Natural killer cell (primary cell): ENCODE measurements at places on chromosomes 11 and 22.
A peak's percentile ranks its signal among the peaks of the same experiment; 100 is the strongest.

DNA sequence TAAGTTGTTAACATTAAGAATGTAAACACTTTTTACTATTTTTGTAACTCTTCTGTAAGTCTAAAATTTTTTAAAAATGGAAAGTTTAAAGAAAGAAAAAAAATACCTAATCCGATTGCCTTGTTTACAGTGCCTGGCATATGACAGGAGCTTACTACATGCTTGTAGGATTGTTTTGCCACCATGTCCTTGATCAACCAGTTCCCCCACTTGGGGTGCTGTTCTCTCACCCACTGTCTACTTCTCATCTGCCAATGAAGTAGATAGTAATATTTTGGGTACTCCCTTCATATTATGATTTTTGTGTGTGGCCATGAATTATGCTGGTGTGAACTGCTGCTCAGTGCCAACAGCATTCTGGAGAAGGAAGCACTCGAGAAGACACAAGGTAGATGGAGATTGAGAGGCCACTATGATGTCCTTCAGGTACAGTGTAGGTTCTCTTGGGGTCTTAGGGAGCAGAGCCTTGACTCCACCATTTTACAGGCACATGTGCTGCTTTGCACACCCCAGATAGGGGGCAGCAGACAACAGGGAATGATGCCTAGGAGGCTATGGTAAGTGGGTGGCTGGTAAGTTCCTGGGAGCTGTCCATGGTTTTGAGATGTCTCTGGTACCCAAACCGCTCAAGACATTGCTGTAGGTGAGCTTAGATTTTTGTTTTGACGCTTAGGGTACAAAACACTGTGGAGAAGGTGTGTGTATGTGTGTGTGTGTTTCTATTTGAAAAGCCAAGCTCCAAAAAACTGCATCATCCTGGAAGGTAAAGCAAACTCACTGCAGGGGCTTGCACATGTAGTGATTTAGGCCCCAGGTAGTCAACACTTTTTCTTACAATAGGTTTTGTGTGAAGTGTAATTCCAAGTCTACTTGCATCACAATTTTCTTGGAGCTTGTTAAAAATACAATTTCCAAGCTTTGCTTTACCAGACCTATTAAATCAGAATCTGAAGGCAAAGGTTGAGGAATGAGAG is 494.5 kb upstream of the LARGE1 start:
- DNase-seq, result no peak

- DNase-seq, result no peak
Observed at GRCh38 chr11:73236854-73237253, 18.8 kb downstream of the P2RY2 start.

GRCh38 chr11:24521601-24522000 is 24.7 kb downstream of the LUZP2 start:
- DNase-seq, result no peak

DNA sequence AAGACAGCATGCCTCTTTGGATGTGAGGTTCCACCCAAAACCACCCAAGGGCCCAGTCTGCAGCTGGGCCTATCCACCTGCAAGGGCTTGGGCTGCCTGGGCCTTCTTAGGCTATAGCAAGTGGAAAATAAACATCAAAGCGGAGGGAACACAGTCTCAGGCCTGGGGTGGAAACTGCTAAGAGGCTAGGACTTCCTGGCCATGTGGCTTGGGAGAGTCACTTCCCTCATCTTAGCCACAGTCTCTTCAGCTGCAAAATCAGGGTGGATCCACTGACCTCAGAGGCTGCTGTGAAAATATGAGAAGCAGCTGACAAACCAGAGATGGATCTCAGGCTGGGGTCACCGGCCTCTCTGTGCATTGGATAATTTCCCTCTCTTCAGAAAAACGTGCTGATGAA is 30.6 kb upstream of the TFIP11 start:
- peak; percentile 25 for DNase-seq

DNA sequence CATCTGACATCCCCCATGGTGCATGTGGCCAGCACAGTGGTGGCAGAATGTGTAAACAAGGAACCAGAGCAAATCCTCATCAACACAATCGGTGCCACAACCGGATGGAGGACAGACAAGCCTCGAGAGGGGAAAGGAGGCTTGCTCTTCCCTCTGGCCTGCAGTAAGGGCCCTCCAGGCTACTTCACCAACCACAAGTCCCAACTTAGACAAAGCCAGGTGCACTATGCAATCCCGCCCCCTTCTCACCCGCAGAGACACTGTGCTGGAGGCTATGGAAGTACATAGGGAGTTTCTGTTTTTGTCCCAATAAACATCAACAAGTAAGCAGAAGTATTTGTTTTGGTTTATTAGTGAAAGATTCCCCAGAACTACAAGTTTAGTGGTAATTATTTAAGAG is 54.3 kb downstream of the SPATA19 start:
- no peak for DNase-seq

DNA sequence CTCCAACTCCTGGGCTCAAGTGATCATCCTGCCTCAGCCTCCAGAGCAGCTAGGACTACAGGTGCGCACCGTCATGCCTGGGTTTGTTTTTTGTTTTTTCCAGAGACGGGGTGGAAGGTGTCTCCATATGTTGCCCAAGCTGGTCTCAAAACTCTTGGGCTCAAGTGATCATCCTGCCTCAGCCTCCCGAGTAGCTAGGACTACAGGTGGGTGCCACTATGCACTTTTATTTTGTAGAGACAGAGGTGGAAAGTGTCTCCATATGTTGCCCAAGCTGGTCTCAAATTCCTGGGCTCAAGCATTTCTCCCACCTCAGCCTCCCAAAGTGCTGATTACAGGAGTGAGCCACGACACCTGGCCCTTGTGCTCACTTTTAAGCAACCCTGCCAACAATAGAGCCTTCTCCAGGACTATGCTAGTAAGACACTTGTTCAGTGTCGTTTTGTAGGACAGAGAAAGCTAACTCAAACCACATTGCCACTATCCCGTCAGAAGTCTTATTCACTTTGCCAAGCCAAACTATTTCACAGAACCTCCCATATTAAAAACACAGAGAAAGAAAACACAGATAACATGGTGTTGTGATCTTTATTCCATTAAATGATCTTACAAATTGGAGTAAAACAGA is 9.4 kb upstream of the PLAAT3 start:
- no peak for DNase-seq

DNA sequence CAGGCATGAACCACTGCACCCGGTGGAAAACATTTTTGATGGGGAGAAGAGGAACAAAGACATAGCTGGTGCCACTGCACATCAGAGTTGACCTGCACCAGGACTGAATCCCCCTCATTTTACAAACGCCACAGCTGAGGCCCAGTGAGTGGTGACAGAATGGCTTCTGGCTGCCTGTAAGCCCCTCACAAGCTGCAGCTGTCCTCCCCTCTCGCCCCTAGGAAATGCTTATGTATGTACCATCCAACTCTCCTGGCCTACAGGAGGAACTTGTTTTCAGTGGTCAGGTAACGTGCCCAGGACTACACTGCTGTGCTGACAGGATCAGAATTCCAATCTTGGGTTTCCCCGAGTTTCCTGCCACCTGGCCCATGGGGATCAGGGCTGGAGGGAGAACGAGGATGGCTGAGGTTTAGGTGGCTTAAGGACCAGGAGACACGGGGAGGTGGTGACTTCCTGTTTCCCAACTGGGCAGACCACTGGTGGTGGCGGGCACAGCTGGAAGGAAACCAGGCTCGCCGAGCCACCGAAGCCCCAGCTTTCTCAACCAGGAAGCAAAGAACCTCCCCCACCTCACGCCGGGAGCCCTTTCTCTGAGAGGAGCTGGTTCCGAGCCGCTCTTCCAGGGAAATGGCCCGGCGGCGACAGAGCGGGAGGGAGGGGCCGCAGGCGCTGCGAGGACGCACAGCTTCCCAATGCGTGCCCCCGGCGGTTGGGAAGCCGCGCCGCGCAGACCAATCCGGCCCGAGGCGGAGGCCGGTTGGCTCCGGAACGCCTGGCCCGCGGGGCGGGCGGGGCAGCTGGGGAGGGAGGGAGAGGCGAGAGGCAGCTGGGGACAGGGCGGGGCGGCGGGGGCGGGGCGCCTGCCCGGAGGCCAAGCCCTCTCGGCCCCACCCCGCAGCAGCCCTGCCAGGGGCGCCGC is 1.0 kb upstream of the LRFN4 start:
- DNase-seq, result no peak

GRCh38 chr11:122341477-122341876 is 225.5 kb upstream of the BLID start:
- DNase-seq, result no peak

- no peak for DNase-seq
Observed at GRCh38 chr11:96242191-96242847, 100.7 kb downstream of the MAML2 start.

- DNase-seq, result no peak
Observed at GRCh38 chr22:45051419-45051818, 41.6 kb upstream of the PHF21B start.

DNA sequence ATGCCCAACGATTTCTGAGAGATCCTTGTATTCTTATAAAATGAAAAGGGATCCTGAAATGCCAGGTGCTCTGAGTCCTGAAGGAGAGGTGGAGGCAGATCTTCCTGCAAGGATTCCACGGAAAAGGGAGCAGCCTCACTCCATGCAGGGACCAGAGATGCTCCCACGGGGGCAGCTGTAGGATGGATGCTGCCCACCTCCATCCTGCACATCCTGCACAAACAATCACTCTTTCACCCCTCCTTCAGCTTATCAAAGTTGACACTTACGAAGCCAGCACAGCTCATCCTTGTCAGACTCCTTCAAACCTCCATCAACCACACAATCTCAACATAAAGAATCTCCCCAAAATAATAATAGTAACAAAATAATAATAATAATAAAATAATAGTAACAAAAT is 119.1 kb downstream of the GGTLC2 start:
- DNase-seq, result no peak

GRCh38 chr11:130237282-130238006 is 77.3 kb downstream of the ZBTB44 start:
- DNase-seq, result no peak

- no peak for DNase-seq
Observed at GRCh38 chr11:57410287-57410686, 16.6 kb downstream of the SLC43A3 start.

DNA sequence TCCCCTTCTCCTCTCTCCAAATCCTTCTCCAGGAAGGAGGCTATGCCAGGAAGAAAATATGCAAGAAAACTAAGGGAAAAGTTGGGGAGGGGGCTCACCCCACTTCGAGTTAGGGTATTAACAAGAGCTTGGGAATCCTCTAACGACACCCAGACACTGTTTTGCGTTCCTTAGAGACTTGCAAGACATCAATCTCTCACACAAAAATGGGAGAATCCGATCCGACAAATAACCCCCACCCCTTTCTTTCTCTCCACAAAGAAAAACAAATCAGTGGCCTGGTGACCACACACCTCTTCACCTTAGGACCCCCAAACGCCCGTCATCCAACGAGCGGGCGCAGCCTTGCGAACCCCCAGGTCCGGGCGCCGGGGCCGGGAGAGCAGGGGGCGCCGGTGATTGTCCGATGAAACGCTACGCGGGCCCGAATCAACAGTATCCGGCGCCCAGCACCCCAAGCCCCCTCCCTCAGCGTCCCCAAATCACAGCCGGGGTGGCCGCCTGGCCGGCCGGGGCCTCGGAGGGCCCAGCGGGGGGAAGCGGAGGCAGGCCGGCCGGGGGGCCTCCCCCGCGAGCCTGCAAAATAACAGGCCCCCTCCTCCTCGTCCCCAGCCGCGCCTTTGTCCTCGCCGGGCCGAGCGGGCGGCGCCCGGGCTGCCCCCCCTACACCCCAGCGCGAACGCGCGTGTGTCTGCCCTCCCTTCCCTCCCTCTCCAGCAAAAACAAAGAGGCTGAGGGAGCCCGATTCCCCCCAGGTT is 690 bp downstream of the CSNK1E start:
- peak; percentile 80 for DNase-seq

DNA sequence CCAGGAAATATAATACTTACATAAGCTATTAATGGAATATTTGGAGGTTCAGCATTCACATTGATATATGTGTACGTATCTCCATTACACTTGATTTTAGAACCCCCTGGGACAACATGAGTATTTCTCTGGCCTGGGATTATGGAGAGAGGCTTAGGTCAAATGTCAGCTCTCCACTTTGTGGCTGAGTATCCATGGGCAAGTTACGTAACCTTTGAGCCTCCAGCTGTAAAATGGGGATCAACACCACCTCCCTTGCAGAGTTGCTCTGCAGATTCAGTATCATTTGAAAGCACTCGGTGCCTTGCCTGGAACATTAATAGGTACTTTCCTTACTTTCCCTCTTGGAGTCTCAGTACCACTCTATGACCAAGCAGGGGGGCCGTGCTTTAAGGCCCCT is 33.2 kb downstream of the C22orf31 start:
- DNase-seq, result no peak

DNA sequence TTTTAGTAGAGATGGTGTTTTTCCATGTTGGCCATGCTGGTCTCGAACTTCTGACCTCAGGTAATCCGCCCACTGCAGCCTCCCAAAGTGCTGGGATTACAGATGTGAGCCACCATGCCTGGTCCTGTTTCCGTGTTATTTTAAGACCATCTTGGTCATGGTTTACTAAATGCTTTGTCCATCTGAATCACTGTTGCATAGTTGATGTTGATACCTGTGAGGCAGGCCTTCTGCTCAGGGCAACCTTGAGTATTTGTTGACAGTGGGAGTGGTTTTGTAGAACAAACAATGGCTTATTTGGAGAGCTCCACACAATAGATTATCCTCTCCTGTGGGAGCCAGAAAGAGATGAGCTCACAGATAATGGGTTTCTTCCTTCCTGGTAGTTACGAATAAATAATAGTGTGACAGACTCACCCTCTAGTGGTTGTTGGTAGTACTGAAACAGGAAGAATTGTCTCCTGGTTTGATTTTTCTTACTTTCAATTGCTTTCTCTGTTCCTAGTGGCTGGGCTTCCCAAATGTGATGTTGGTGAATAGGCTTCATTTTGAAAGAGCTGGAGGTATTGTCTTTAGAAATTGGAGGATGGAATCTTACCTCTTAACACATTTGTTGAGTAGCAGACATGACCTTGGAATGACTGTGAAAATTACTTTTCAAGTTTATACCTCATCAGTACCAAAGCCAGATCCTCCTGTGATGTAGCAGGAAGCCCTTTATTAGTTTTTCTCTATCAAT is 39.0 kb downstream of the CTNND1 start:
- no peak for DNase-seq

DNA sequence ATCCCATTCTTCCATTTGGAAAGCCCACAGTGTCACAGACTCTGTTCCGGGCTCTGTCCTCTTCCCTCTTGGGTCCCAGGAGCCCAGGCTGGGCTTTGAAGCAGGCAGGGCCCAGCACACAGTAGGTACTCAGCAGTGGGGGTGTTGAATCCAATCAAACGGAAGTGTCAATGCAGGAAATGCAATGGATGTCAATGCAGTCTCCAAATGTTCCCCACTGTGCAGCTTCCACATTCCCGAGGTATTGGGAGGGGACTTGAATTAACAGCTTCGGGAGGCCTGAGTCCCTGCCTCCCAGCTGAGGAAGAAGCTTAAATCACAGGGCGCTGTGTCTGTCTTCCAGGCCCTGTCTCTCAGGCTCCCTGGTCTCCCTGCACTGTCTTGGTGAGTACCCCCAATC is 21.8 kb upstream of the SMIM35 start:
- DNase-seq, result no peak

DNA sequence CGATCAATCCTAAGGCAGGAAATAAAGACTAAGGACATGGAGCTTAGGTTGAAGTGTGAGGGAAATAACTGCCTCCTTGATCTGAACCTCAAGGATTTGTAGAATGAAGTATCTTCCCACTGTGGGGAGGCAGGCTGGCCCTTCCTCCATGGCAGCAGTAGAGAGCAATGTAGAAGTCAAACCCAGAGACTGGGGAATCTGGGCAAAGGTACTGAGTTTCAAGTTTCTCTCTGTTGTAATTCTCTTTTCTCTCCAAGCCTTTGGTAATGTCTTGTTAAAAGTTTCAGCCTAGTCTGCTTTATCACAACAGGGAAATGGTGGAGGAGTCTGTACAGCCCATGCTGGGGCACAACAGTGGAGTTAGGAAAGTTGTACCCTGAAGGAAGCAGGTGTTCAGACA is 49.5 kb downstream of the ADM start:
- DNase-seq, result no peak
